ENCODE measurements at places on chromosomes 6 and 20.

GRCh38 chr6:31352683-31353383 is 4.1 kb downstream of the HLA-B start:
- no peak overlapping the region for H3K27ac ChIP-seq
- H3K36me3 ChIP-seq, result no peaks in the 10 kb centered on the region
- H3K27me3 ChIP-seq, result peaks cover 96% of the 10 kb centered on the region
- DNase-seq, result no peak
- no peaks in the 10 kb centered on the region for H3K4me1 ChIP-seq
- no peak overlapping the region for H3K4me3 ChIP-seq

DNA sequence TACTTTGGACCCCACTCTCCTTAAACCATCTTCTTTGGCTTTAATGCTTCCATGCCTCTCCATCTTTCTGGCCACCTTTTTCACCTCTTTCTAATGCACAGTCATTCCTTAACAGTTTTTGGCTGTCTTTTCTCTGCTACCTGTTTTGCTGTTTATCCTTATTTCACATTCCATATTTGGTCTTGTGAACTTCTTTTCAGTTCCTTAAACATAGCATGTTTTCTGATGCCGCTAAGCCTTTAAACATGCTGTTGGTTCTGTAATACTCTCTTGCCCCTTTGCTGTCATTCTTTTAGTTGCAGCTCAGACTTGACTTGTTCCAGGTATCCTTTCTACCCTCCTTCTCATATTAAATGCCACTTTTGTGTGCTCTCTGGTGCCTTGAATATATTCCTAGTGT is 35.8 kb downstream of the TOP1 start:
- DNase-seq, result no peak
- no peak overlapping the region for H3K4me3 ChIP-seq
- H3K27me3 ChIP-seq, result no peaks in the 10 kb centered on the region
- H3K4me1 ChIP-seq, result no peaks in the 10 kb centered on the region
- H3K27ac ChIP-seq, result no peak overlapping the region
- H3K36me3 ChIP-seq, result peaks cover 49% of the 10 kb centered on the region

GRCh38 chr6:84763003-84763885 is 1.2 kb downstream of the TBX18 start:
- no peaks in the 10 kb centered on the region for H3K36me3 ChIP-seq
- peak; percentile 61 for DNase-seq
- H3K27me3 ChIP-seq, result peaks cover 88% of the 10 kb centered on the region
- H3K4me1 ChIP-seq, result peaks cover 14% of the 10 kb centered on the region

DNA sequence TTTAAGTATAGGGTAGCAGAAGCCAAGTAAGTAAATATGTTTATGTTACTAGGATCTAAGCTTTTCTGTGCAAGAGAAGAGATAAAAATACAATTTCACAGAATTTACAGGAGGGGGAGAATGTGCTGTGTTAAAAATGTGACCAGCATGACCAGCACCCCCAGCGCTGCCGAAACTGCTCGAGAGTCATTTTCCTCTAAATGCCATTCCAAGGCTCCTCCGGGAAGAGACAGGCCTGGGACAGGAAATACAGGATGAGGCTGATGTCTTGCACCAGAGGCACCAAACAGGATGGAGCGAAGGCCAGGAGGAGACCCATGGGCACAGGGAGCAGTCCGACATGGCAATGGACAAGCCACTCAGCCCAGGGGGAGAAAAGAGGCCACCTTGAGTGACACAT is 21.1 kb downstream of the TAF4 start:
- DNase-seq, result no peak
- no peak overlapping the region for H3K4me3 ChIP-seq
- no peaks in the 10 kb centered on the region for H3K27me3 ChIP-seq
- peak overlapping the region; percentile 47 for H3K27ac ChIP-seq

- H3K27ac ChIP-seq, result no peak overlapping the region
- H3K4me1 ChIP-seq, result peaks cover 2% of the 10 kb centered on the region
- H3K4me3 ChIP-seq, result no peak overlapping the region
- no peak for DNase-seq
These were observed 1291.1 kb upstream of the MAP3K7 start for GRCh38 chr6:91877994-91878393.

- no peak overlapping the region for H3K4me3 ChIP-seq
- H3K27me3 ChIP-seq, result peaks cover 4% of the 10 kb centered on the region
- H3K4me1 ChIP-seq, result peaks cover 7% of the 10 kb centered on the region
- H3K27ac ChIP-seq, result no peak overlapping the region
These were observed 119.7 kb downstream of the PSMB1 start for GRCh38 chr6:170433163-170434116.

GRCh38 chr6:20044883-20045282 is 167.4 kb downstream of the MBOAT1 start:
- H3K36me3 ChIP-seq, result no peaks in the 10 kb centered on the region
- H3K27ac ChIP-seq, result no peak overlapping the region
- H3K27me3 ChIP-seq, result peaks cover 7% of the 10 kb centered on the region
- H3K4me3 ChIP-seq, result no peak overlapping the region

- no peak overlapping the region for H3K27ac ChIP-seq
- H3K36me3 ChIP-seq, result no peaks in the 10 kb centered on the region
- H3K4me3 ChIP-seq, result no peak overlapping the region
- peaks cover 6% of the 10 kb centered on the region for H3K4me1 ChIP-seq
These were observed 31.9 kb downstream of the NTSR1 start for GRCh38 chr20:62740286-62741141.

GRCh38 chr20:35206802-35207201 is 19.7 kb upstream of the MMP24 start:
- no peak for DNase-seq
- H3K27ac ChIP-seq, result no peak overlapping the region

- no peaks in the 10 kb centered on the region for H3K36me3 ChIP-seq
- H3K4me3 ChIP-seq, result no peak overlapping the region
- no peaks in the 10 kb centered on the region for H3K4me1 ChIP-seq
- no peaks in the 10 kb centered on the region for H3K27me3 ChIP-seq
These were observed 295.6 kb upstream of the PLN start for GRCh38 chr6:118252474-118252873.

GRCh38 chr20:46240065-46240464 is 68.2 kb downstream of the CDH22 start:
- no peaks in the 10 kb centered on the region for H3K4me1 ChIP-seq
- H3K4me3 ChIP-seq, result no peak overlapping the region

- H3K36me3 ChIP-seq, result no peaks in the 10 kb centered on the region
- H3K4me1 ChIP-seq, result no peaks in the 10 kb centered on the region
- no peak overlapping the region for H3K4me3 ChIP-seq
These were observed 288.0 kb upstream of the JAG1 start for GRCh38 chr20:10961651-10962288.

DNA sequence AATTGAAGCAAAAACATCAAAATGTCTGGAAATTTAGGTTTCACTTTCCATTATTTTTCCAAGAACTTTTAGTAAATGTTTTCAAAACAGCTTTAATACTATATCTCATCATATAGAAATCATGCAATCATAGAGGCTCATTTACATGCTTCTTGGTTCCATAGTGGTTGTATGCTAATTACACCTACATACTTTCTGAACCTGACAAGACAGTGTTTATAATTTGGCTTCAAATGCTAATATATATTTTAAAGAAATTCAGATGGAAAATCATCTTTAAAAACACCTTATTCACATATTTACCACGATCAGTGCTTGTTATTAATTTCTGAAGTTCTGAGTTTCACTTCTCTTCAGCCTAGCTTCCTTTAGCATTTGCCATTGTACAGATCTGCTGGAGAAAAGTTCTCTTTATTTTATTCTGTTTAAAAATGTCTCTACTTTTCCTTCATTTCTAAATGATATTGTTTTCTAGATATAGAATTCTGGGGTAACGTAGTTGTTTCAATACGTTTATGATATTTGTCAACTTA is 89.9 kb downstream of the PLCB1 start:
- peaks cover 4% of the 10 kb centered on the region for H3K4me1 ChIP-seq
- H3K4me3 ChIP-seq, result no peak overlapping the region
- no peak for DNase-seq
- no peaks in the 10 kb centered on the region for H3K27me3 ChIP-seq
- H3K27ac ChIP-seq, result no peak overlapping the region
- no peaks in the 10 kb centered on the region for H3K36me3 ChIP-seq

- H3K36me3 ChIP-seq, result no peaks in the 10 kb centered on the region
- H3K27me3 ChIP-seq, result no peaks in the 10 kb centered on the region
- DNase-seq, result no peak
- H3K4me1 ChIP-seq, result peaks cover 24% of the 10 kb centered on the region
These were observed 59.4 kb upstream of the CITED2 start for GRCh38 chr6:139433631-139434419.

DNA sequence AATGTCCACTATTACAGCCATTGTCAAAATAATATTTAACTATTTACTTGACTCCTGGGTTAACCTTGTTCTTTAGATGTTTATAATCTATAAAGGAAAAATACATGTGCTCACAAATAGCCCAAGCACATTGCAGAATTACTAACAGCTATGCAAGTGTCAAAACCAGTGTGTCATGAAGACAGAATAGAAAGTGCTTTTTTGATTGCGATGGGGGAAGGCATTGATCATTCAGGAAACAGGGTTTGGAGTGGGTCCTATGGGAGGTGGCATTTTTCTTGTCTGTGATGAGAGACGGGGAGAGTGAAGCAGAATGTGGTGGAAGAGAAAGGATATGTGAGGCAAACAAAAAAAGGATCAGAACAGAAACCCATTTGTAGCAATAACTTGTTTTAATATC is 1.0 kb upstream of the AGPAT4 start:
- no peak overlapping the region for H3K4me3 ChIP-seq
- no peak overlapping the region for H3K27ac ChIP-seq
- H3K27me3 ChIP-seq, result peaks cover 1% of the 10 kb centered on the region

GRCh38 chr20:62972845-62973745 is 20.6 kb downstream of the SLC17A9 start:
- peaks cover 77% of the 10 kb centered on the region for H3K27me3 ChIP-seq
- peaks cover 6% of the 10 kb centered on the region for H3K4me1 ChIP-seq
- H3K4me3 ChIP-seq, result no peak overlapping the region

DNA sequence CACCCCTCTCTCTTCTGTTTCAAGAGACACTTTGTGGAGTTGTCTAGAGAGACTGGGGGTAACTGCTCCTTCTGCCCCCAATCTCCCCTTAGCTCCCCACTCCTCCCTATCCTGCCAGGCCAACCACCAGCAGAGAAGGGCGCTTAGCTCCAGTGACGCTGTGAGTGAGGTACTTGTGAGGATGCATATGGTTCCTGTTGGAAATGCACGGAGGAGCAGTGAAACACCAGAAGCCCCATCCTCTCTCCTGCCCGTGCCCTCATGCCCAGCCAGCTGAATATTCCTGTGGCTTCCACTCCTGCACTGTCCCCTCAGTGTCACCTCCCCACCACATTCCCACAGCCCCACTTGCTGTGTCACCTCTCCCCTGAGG is 11.9 kb downstream of the NT5E start:
- H3K36me3 ChIP-seq, result no peaks in the 10 kb centered on the region
- H3K4me3 ChIP-seq, result no peak overlapping the region
- H3K4me1 ChIP-seq, result no peaks in the 10 kb centered on the region
- DNase-seq, result no peak

DNA sequence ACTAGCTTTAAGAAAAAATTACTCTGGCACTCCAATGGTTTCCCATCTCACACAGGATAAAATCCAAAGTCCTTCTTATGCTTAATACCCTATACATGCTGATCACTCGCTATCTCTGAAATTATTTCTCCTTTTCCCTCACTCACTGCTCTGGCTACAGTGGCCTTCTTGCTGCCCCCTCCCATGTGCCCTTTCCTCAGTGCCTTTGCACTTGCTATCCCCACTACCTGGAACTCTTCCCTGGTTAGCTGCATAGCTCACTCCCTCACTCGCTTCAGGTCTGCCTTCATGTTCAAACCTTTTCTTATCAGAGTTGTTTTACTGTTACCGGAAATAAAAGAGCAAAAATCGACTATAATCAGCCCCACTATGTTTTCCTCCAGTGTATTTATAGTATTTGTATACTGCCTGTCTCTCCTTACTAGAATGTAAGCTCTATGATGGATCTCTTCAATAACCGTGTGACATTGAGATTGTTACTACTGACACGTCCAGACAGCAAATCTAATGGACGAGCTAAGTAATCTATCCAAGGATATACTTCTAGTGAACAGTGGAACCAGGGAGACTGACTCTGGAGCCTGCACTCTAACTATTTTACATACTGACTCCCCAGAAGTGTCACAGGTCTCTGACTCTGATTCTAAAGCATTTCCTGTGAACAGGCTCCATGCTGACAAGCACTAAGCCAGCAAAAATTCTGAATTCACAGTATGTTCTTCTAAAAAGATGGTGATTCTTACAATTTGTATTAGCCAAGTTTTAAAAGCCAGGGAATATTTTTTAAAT is 25.1 kb downstream of the FKBP5 start:
- no peak for DNase-seq
- H3K27ac ChIP-seq, result no peak overlapping the region
- H3K27me3 ChIP-seq, result no peaks in the 10 kb centered on the region
- H3K36me3 ChIP-seq, result no peaks in the 10 kb centered on the region

GRCh38 chr6:26233649-26234420 is 131.2 kb upstream of the BTN3A2 start:
- H3K27me3 ChIP-seq, result no peaks in the 10 kb centered on the region
- peaks cover 23% of the 10 kb centered on the region for H3K4me1 ChIP-seq
- peak overlapping the region; percentile 93 for H3K27ac ChIP-seq

DNA sequence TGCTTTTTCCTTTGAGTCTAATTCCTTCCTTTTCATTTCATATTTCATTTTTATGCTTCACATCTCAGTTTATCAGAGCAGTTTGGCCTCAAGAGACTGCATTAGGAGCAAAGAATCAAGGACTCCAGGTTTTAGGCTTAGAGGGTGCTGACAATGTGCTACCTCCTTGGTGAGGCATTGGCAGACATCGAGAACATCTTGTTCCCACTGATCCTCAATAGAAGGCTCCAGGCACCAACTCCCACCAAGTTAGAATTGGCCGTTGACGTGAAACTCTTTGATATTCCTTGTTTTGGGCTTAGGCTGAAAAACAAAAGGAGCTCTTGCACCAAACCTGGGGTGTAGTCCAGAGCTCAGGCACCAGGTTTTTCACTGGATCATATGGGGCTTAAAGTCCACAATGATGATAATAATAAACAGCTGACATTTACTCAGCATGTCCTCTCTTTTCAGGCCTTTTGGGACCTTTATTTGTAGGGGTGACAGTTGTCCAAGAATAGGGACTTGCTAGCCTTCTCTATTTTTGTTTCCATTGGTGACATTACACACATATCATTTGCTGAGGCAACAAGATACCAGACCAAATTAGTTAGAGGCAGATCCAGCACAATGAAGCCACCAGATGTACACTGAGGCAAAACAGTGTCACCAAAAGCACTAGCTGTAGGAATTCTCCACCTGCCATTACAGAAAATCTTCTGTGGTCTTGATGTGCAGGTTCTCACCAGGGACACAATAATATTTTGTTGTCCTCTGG is 81.0 kb upstream of the ENPP5 start:
- no peak for DNase-seq
- no peaks in the 10 kb centered on the region for H3K36me3 ChIP-seq
- H3K27me3 ChIP-seq, result no peaks in the 10 kb centered on the region
- H3K4me1 ChIP-seq, result peaks cover 2% of the 10 kb centered on the region
- H3K27ac ChIP-seq, result no peak overlapping the region

GRCh38 chr6:134097114-134097707 is 44.8 kb upstream of the SLC2A12 start:
- no peak overlapping the region for H3K27ac ChIP-seq
- peaks cover 3% of the 10 kb centered on the region for H3K4me1 ChIP-seq
- H3K36me3 ChIP-seq, result no peaks in the 10 kb centered on the region
- no peak overlapping the region for H3K4me3 ChIP-seq
- H3K27me3 ChIP-seq, result no peaks in the 10 kb centered on the region

- H3K36me3 ChIP-seq, result no peaks in the 10 kb centered on the region
- H3K27ac ChIP-seq, result peak overlapping the region; percentile 27
- no peak overlapping the region for H3K4me3 ChIP-seq
- H3K4me1 ChIP-seq, result no peaks in the 10 kb centered on the region
These were observed 75.1 kb downstream of the SLC2A10 start for GRCh38 chr20:46784436-46785127.

- H3K27me3 ChIP-seq, result no peaks in the 10 kb centered on the region
- peaks cover 17% of the 10 kb centered on the region for H3K4me1 ChIP-seq
- no peak for DNase-seq
- peaks cover 20% of the 10 kb centered on the region for H3K36me3 ChIP-seq
- H3K4me3 ChIP-seq, result no peak overlapping the region
These were observed 290.2 kb downstream of the SOX4 start for GRCh38 chr6:21883595-21884328.

All from mesothelial cell of epicardium (in vitro differentiated cells).